ENCODE measurements at places on chromosomes 1 and 21.

GRCh38 chr1:246609632-246610031 is 43.4 kb downstream of the CNST start:
- no peak for DNase-seq

- peak; percentile 47 for DNase-seq
Measured at GRCh38 chr1:167720965-167721616, 691 bp upstream of the MPZL1 start.

GRCh38 chr1:24020025-24020424 is 39.9 kb upstream of the SRSF10 start:
- no peak for DNase-seq

GRCh38 chr1:198373376-198373775 is 167.1 kb downstream of the ATP6V1G3 start:
- DNase-seq: no peak

DNA sequence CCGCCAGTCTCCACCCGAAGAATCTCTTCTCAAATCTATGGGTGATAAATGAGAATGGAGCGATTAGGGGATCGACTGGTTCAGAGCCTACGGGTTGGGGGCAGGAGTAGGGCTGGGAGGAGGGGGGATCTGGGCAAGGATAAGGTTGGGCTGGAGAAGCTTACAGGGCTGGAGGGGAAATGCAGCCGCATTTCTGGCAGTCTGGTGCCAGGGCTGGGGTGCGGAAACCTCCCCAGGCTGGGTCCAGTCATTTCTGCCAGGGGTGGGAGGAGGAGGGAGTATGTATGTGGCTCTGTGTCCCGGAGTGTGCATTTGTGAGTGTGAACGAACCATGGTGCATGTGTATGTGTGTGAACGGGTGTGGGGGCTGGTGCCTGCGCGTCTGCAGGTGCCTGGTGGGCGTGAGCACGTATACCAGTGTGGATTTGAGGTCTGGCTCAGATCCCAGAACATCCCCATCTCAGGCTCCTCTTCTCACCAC is 10.2 kb downstream of the C1orf216 start:
- DNase-seq: no peak

DNA sequence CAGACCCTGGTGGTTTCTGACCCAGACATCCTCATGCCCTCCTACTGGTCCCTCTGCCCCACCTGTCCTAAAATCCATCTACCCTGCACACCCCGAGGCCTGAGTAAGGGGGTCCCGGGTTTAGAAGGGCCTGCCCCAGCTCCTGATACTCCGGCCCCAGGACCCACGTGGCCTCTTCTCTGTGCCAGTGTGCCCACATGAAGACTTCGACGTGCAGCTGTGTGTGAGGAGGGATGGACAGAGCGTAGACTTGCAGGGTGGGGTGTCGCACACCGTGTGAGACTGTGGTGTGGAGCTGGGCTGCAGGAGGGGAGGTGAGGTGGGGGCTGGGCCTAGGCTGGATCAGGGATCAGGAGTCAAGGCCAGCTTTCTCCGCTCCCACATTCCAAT is 461.1 kb downstream of the PTPRU start:
- DNase-seq: no peak

DNA sequence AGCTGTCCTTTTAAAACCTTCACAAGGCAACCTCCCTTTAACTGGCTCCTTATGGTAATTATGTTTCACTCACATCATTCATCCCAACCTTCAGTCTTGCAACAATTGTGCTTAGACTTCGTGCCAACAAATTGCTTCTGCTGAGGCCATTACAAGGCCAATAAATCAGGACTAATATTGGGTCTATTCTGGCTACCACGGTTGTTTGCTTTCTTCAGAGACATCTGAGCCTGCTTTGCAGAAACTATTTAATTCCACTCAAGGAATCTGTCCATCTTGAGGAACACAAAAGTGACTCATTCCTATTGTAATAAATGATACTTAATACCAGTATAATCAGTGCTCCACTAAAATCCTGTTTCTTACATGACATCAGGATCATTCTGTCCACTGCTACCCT is 2.6 kb upstream of the GSTM4 start:
- no peak for DNase-seq

- peak; percentile 63 for DNase-seq
Measured at GRCh38 chr1:15046487-15047165, 106.9 kb upstream of the TMEM51 start.

DNA sequence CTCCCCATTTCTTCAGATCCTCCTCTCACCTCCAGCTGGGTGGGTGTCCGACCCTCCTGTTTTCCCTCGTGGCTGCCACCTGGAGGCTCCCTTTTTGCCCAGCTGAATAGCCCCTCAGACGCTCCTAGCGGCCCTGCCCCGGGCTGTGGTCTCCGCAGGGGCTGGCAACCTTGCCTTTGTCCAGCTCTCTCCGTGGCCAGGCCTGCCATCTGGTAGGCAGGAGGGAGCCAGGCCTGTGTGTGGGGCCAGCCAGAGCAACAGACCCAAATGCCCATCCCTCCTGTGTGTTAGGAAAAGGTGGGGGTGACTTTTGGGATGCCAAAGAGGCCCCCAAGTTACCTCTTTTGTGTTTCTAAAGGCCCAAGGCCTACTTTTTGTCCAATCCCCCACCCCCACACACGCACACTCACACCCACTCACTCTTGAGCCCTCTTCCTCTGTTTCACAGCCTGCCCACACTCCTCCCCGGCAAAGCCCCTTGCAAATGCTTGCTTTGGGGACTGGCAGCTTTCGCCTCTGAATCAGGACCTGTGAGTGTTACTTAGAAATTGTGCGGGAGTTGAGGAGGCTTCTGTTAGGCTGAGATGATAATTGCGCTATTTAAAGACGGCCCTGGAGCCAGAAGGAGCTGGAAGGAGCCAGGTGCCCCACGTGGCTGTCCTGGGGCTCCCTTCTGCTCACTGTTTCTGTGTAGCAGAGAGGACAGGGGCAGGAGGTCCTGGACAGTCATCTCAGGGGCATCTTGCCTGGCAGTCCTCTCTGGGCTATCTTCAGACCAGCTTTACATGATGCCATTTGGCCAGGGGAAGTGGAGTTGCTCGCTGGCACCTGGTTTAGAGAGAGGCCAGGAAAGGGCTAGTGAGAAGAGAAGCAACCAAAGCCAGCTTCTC is 9.1 kb downstream of the PPFIA4 start:
- DNase-seq: no peak

- DNase-seq: no peak
Measured at GRCh38 chr1:59443310-59443709, 146.4 kb downstream of the FGGY start.

- no peak for DNase-seq
Measured at GRCh38 chr1:147769106-147769505, 8.7 kb upstream of the GJA5 start.

- DNase-seq: peak; percentile 96
Measured at GRCh38 chr1:185939142-185939541, 205.0 kb downstream of the HMCN1 start.
